ENCODE measurements at places on chromosomes 2 and 18.

GRCh38 chr2:190637903-190638618 is 10.8 kb upstream of the NAB1 start:
- DNase-seq, result no peak
- no peak overlapping the region for H3K4me3 ChIP-seq
- H3K27me3 ChIP-seq, result no peaks in the 10 kb centered on the region
- H3K4me1 ChIP-seq, result peaks cover 38% of the 10 kb centered on the region

DNA sequence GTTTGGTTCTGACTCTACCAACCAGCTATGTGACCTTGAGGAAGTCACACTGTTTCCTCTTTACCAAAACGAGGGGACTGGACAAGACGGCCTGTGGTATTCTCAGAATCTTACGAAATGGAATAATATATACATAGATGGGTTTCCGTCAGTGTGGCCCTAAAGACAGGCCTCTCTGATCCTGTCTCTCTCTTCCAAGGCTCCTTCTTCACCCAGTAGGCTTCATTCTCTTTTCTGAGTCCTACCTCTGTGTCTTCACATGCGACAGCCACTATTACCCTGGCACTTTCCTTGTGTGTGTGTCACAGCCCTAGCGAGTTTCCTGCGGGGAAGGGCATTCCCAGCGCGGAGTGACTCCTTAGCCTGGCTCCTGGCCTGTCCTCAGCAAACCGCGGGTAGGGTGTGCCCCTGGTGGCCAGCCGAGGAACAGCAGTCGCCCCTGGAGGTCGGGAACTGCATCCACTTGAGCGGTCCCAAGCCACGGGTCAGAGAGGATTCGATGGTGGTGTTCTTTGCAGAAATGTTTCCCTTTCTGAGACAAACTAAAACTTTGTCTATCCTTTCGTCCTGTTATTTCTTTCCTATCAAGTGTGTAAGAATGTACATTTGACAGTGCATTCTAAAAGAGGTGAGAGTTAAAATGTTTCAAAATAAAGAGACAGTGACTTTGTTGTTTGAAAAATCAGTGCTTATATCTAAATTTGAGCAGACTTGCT is 63.3 kb downstream of the RAB31 start:
- DNase-seq, result peak; percentile 63
- no peak overlapping the region for H3K27ac ChIP-seq
- H3K27me3 ChIP-seq, result no peaks in the 10 kb centered on the region
- H3K4me3 ChIP-seq, result no peak overlapping the region
- peaks cover 2% of the 10 kb centered on the region for H3K36me3 ChIP-seq

DNA sequence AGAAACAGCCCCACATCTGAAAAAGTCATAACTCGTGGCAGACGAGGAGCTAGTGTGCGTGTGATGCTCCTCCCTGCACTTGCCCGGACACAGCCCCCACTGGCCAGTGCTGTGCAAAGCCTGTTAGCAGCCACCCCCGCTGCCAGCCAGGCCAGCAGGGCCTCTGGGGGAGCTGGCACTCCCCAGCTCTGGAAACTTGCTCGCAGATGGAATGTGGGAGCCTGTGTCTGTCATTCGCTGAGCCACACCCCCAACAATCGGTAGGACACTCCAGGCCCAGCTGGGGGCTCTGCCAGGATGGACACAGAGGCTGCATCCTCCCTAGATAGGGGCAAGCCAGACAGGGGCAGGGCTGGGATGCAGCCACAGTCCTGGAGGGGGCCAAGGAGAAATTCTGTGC is 62.4 kb upstream of the ATG16L1 start:
- DNase-seq, result no peak
- no peak overlapping the region for H3K27ac ChIP-seq
- H3K27me3 ChIP-seq, result no peaks in the 10 kb centered on the region
- H3K36me3 ChIP-seq, result no peaks in the 10 kb centered on the region

DNA sequence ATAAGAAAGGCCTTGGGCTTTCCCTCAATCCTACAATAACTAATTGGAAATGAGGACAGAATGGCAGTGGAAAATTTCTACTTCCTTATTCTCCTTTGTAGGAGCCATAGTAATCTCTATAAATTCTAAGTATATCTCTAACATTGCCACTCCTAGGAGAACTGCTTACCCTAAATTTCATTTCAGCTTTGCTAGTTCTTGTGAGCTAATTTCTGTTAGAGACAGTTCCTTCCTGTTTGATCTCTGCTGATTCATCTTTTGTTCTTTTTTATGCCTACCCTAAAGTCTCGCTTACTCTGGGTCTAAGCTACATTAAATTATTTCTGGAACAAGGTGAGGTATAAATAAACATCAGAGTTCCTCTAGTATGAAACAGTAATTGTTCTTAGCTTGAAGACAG is 25.7 kb downstream of the ABHD3 start:
- H3K4me3 ChIP-seq, result no peak overlapping the region
- no peaks in the 10 kb centered on the region for H3K27me3 ChIP-seq
- no peak overlapping the region for H3K27ac ChIP-seq
- no peaks in the 10 kb centered on the region for H3K36me3 ChIP-seq
- H3K4me1 ChIP-seq, result peaks cover 3% of the 10 kb centered on the region
- no peak for DNase-seq

- H3K27ac ChIP-seq, result peak overlapping the region; percentile 95
- DNase-seq, result no peak
- peaks cover 42% of the 10 kb centered on the region for H3K4me1 ChIP-seq
- no peaks in the 10 kb centered on the region for H3K27me3 ChIP-seq
- no peak overlapping the region for H3K4me3 ChIP-seq
- H3K36me3 ChIP-seq, result peaks cover 12% of the 10 kb centered on the region
Measured at GRCh38 chr2:150526006-150526405, 38.5 kb upstream of the RND3 start.

DNA sequence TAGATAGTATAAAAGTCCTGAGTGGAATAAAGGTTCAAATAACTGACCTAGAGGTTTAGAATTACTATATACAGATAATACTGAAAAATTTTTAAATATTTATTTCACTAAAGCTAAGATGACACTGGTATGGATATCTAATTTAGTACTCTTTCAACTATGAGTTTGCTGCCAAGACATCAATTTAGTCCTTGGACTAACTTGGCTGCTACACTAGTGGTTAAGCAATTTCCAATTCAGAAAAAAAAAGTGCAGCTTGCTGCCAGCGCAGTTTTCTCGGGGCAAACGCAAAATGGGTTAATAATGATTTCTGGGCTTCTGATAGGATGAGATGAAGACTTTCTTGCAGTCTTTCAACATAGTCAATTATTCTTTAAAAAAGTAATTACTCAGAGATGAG is 10.8 kb downstream of the BUB1 start:
- peaks cover 11% of the 10 kb centered on the region for H3K4me1 ChIP-seq
- peaks cover 35% of the 10 kb centered on the region for H3K36me3 ChIP-seq
- no peak for DNase-seq
- no peaks in the 10 kb centered on the region for H3K27me3 ChIP-seq

- H3K36me3 ChIP-seq, result no peaks in the 10 kb centered on the region
- no peaks in the 10 kb centered on the region for H3K27me3 ChIP-seq
- H3K27ac ChIP-seq, result no peak overlapping the region
- no peak for DNase-seq
- peaks cover 16% of the 10 kb centered on the region for H3K4me1 ChIP-seq
Measured at GRCh38 chr2:102072741-102073140, 69.8 kb upstream of the IL1R1 start.

DNA sequence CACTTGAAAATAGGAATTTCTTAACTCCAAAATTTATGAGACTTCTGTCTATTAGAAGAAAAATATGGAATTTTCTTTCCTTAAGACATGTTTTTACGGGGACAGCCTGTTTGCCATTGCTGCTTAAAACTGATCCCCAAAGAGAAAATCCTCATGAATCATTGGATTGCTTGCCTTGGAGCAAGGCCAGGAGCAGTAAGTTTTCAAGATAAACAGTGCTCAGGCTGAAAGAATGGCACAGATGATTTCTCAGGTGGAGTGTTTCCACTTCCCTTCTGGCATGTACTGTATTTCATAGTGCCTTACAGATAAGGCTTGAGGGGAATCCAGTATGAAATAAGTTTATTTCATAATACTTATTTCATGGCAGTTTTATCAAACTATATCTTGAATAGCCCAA is 74.3 kb upstream of the MMADHC start:
- H3K4me3 ChIP-seq, result no peak overlapping the region
- H3K27ac ChIP-seq, result peak overlapping the region; percentile 43
- H3K36me3 ChIP-seq, result peaks cover 3% of the 10 kb centered on the region
- H3K4me1 ChIP-seq, result peaks cover 42% of the 10 kb centered on the region
- DNase-seq, result no peak
- H3K27me3 ChIP-seq, result no peaks in the 10 kb centered on the region
